ENCODE measurements at places on chromosomes 12 and 14. TPM values are rescaled to one million over a fixed set of nuclear protein-coding genes. Genes with fewer than 3 reads are reported as not detected.

PTPRR gene
- 0.29 TPM for total RNA-seq

CPNE6 gene
- 0.23 TPM for total RNA-seq

KLRC4 gene
- total RNA-seq, result not detected

FBLN5 gene
- total RNA-seq, result 40.3 TPM

IAPP gene
- total RNA-seq, result not detected

WNT5B gene
- total RNA-seq, result 2.5 TPM

TDRD9 gene
- total RNA-seq, result 1.2 TPM

CISTR gene
- total RNA-seq, result 3.4 TPM

GYS2 gene
- total RNA-seq, result 0.35 TPM

NR2C1 gene
- total RNA-seq, result 33.0 TPM

PAH gene
- total RNA-seq, result not detected

E2F7 gene
- 0.14 TPM for total RNA-seq

TEX52 gene
- not detected for total RNA-seq

VRTN gene
- total RNA-seq, result not detected

RAN gene
- total RNA-seq, result 303 TPM

SUPT16H gene
- 29.0 TPM for total RNA-seq

KIF5A gene
- total RNA-seq, result not detected
